Coronary artery (tissue), 2 donors: ENCODE measurements at places on chromosomes 6 and 20.

DNA sequence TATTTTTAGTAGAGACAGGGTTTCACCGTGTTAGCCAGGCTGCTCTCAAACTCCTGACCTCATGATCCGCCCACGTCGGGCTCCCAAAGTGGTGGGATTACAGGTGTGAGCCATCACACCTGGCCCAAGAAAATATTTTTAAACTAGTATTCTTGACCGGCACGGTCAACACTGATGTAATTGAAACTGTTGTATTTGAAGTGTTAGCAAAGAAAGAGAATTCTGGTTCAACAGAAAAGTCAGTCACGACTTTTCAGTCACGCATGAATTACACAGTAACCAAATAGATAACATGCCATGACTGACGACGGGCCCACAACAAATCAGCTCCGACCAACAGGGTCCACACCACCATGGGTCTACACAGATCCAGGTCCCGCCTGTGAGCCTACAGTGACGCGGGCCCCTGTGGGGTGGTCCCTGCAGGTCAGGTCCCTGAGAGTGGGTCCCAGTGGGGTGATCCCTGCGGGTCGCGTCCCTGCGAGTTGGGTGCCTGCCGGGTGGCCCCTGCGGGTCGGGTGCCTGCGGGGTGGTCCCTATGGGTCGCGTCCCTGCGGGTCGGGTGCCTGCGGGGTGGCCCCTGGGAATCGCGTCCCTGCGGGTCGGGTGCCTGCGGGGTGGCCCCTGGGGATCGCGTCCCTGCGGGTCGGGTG, 1.0 kb downstream of the GMEB2 start:
- DNase-seq = no peak

DNA sequence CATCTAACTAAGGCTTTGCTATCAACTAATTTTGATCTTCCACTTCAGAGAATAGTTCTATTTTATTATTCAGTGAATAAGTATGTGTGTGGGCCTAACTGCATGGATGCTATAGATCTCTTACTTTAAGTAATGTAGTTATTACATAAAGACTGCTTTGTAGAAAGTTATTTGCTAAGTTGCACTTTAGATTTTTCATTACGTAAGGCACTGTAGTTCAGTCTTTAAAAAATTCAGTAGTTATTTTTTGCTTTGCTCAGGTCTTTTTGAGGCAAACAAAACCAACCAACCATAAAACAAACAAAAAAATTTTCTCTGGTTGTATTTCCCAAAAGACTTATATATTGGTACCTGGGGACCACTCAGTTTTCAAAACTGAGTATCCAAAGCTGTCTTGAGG, 53.0 kb downstream of the KCNQ5 start:
- DNase-seq = no peak

GRCh38 chr6:110589865-110590513, 113.6 kb upstream of the SLC22A16 start:
- no peak for DNase-seq

DNA sequence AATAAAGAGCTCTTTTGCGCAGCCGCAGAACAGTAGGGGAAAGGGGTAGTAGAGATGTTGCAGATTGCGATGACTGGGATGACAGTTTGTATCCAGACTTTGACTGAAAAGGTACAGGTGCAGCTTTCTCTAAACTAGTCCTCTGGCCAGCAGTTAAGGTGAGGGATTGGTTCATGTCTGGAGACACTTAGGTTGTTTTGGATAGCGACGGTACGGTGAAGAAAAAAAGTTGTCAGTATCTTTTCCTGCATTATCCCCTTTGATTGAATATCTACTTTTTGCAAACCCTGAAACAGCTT, 537 bp downstream of the PRR3 start:
- DNase-seq = no peak

GRCh38 chr6:118198746-118199145, 291.7 kb downstream of the SLC35F1 start:
- DNase-seq = no peak

DNA sequence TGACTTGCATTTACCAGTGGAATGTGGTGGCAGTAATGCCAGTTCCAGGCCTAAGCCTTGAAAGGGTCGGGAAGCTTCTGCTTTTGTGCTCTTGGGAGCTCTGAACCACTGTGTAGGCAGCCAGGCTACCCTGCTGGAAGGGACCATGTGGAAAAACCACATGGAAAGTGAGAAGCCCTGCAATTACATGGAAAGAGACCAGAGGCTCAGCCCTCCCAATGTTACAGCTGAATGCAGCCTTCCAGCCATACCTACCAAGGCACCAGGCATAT, 14.9 kb upstream of the KCNB1 start:
- DNase-seq = no peak

- DNase-seq = no peak
Observed at GRCh38 chr6:99498421-99498820, 16.8 kb downstream of the USP45 start.

DNA sequence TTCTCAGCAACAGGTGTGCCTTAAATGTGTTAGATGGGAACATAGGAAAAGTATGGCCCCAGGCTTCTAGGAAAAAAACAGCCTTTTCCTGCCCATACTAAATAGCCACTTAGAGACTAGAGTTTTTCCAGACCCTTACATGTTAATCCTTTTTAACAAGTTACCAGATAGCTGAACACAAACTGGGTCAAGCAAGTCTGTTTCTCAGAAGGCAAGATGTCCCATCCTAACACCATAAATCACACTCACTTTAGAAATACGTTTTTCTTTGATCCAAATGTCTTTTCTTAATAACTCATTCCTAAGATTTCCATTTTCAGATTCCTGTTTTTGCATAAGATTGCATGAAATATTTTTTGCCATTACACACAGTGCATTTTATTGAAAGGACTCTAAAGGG, 241.3 kb downstream of the KCNQ5 start:
- no peak for DNase-seq

GRCh38 chr6:136647363-136647852, 97.2 kb upstream of the MAP7 start:
- DNase-seq = no peak

GRCh38 chr20:36919715-36920333, 31.7 kb downstream of the SAMHD1 start:
- DNase-seq = no peak

DNA sequence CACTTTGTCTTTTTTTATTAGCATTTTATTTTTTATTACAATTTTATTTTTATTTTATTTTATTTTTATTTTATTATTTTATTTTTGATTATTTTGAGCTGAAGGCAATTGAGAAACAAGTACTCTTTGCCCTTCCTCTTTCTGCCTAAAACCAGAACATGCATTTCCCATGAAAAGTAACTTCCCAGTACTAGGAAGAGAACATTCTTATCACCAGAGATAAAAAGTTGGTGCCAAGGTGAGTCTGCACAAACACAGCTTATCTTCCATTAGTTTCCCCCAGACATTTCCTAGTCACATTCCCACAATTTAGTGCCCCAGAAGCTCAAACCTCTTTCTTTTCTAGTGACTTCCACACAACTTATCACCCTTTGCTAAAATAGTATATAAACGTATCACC, 84.8 kb downstream of the CD24 start:
- DNase-seq = no peak

- DNase-seq = no peak
Observed at GRCh38 chr6:155519176-155519738, 63.6 kb upstream of the NOX3 start.

DNA sequence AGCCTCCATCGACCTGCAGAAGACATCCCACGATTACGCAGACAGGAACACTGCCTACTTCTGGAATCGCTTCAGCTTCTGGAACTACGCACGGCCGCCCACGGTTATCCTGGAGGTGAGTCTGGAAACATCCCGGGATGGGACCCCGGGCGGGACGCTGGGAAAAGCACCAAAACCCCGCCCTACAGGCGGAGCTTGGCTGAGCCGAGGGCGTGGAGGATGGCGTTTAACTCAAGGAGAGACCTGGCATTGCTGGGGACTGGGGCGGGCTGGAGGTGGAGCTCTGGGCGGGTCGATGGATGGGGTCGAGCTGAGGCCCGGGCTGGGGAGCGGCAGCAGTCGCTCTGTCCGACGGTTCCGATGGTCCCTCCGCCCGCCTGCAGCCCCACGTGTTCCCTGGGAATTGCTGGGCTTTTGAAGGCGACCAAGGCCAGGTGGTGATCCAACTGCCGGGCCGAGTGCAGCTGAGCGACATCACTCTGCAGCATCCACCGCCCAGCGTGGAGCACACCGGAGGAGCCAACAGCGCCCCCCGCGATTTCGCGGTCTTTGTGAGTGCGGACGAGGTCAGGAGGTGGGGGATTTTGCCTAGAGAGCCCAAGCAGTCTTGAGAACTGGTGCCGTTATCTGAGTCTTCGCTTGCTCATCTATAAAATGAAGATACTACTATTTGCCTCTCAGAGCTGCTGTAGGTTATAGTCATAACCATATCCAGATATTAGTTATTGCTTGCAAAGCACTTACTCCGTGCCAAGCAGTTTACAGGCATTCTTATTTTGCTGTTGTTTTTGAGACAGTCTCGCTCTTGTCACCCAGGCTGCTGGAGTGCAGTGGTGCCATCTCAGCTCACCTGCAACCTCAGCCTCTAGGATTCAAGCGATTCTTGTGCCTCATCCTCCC, 3.8 kb downstream of the SPAG4 start:
- peak; percentile 86 for DNase-seq

GRCh38 chr20:36917943-36918342, 33.6 kb downstream of the SAMHD1 start:
- DNase-seq = no peak

DNA sequence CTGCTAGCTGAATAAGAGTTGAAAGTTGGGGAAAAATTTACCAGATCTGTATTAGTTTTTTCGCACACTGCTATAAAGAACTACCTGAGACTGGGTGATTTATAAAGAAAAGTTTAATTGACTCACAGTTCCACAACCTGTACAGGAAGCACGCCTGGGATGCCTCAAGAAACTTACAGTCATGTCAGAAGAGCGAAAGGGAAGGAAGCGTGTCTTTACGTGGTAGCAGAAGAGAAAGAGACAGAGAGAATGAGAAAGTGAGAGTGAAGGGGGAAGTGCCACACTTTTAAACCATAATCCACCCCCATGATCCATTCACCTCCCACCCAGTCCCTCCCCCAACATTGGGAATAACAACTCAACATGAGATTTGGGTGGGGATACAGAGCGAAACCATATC, 79.6 kb downstream of the KHDC1L start:
- no peak for DNase-seq

DNA sequence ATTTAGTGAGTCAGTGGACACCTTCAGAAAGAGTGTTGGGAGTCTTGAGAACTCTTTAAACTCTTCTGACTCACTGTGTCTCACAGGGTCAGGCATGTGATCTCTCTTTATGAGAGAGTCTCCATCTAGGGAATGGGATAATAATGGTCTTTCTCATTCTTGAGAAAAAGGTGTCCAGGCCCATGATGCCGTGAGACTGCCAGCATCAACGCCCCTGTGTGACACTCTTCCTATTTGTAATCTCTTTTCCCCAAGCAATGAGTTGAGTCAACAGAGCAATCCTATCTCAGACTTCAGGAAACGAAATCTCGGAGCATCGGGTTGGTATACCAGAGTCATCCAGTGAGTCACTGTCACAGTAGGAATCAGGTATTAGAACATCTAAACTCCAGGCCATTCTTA, 82.3 kb upstream of the BMP2 start:
- DNase-seq = no peak

GRCh38 chr20:61422636-61423425, 170.8 kb downstream of the CDH4 start:
- no peak for DNase-seq

DNA sequence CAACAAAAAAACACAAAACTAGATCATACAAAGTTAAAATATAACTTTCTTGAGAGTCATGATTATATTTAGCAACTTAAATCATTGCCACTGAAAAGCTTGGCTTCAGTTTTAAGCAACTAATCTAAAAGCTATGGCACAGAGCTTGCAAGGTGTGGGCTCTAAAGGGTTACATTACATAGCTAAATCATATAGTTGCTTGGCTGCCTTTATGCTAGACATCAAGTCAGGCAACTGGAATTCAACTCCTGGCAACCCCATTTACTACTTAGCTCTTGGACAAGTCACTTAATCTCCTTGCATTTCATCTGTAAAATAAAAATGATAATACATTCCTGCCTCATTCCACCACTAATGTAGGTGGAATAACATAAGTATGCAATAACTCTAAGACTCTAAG, 40.9 kb upstream of the GCM1 start:
- DNase-seq = no peak

GRCh38 chr6:12804952-12805645, 88.5 kb downstream of the PHACTR1 start:
- DNase-seq = no peak

DNA sequence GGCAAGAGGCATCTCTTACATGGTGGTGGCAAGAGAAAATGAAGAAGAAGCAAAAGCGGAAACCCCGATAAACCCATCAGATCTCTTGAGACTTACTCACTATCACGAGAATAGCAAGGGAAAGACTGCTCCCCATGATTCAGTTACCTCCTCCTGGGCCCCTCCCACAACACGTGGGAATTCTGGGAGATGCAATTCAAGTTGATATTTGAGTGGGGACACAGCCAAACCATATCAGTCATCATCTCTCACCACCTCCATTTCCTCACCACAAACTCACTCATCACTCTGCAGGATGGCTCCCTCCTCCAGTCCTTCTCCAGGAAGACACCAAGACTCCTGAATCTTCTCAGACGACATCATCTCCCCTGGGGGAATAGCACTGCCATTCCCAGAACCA, 25.8 kb upstream of the SLC16A10 start:
- DNase-seq = no peak

DNA sequence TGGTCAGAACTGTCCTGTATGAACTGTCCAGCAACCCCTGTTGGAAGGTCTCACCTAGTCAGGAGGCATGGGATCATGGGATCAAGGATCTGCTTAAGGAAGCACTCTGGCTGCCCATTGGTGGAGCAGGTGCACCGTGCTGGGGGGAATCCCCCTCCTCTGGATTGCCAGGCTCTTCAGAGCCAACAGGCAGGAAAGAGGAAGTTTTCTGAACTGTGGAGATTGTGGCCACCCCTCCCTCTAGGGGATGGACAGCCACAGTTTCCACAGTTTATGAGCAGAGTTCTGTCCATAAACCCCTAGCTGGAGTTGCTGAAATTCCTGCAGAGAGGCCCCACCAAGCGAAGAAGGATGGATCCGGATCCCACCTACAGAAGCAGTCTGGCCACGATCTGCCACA, 13.0 kb upstream of the HLA-DQB1 start:
- DNase-seq = no peak

GRCh38 chr6:129416337-129416990, 293.5 kb downstream of the ARHGAP18 start:
- DNase-seq = no peak

DNA sequence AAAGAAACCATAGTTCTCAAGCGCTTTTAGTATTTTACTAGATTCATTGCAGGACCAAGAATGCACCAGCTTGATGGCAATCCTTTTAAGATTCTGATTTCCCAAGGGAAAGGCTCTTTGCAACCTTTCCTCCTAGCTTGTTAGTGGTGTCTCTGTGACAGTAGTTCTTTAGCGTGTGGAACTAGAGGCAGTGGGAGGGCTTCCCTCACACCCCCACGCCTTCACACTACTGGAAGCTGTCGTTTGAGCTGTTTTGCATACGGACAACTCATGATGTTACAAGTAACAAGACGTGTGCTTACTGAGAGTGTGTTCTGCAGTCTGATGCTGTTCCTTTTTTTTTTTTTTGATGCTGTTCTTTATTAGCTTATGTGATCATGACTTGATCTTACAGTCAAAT, 34.1 kb downstream of the EYA4 start:
- DNase-seq = no peak
